ENCODE measurements at places on chromosomes 13 and 19.
A peak's percentile ranks its signal among the peaks of the same experiment; 100 is the strongest.

- DNase-seq = peak; percentile 70
- H3K27ac ChIP-seq = no peak overlapping the region
- no peaks in the 10 kb centered on the region for H3K4me1 ChIP-seq
- no peaks in the 10 kb centered on the region for H3K36me3 ChIP-seq
- H3K4me3 ChIP-seq = no peak overlapping the region
- H3K27me3 ChIP-seq = no peaks in the 10 kb centered on the region
Observed at GRCh38 chr19:16778796-16779411, 50.3 kb upstream of the SIN3B start.

DNA sequence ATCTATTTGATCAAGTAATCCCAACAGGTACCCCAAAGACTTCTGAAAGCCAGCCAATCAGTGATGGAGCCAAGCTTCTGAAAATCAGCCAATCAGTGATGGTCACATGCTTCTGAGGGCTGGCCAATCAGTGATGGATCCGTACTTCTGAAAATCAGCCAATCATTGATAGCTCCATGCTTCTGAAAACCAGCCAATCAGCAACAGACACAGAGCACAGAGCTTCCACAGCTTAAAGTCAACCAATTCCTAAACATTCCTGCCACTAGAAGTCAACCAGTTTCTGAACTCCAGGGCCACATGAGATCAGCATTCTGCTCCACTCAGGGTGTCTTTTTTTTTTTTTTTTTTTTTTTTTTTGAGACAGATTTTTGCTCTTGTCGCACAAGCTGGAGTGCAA lies 8.2 kb upstream of the HSD17B14 start:
- DNase-seq = no peak
- H3K36me3 ChIP-seq = peaks cover 2% of the 10 kb centered on the region
- no peak overlapping the region for H3K27ac ChIP-seq
- no peak overlapping the region for H3K4me3 ChIP-seq

DNA sequence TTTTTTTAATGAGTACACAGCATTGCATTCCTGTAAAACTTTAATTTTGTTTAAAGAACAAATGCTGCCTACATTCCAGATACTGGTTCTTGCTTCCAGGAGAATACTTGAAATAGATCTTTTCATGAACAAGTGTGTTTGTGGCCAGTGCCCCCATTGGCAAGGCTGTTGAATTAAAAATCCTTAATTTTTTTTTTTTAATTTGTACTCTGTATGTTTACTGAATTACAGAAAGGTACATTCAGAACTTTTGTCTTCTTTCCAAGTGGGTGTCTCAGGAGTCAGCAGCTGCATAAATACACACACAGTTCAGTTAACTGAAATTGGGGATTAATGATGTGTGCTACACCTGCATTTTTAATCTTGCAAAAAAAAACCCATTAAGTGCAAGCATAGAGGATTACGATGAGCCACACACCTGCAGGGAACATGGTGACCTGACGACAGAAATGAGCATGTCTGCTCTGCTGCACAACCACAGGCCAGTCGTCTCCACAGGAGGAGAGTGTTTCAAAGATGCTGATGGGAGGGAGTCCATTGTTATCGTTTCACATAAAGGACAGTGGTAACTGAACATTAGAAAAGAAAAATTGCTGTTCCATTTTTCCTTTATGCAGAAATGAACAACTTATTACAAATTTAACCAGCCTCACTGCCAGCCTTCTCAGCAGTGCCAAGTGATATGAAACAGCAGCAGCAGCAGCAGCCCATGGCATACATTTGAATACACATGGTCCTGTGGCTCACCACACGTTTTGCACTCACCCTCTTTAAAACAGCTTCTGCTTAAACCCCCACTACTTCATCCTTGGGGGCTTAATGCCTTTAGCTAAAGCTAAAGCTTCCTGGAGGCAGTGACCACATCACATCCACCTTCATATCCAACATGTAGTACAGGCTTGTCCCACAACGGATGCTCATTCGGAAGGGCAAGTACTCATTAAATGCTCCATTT lies 72.3 kb upstream of the RFC3 start:
- no peaks in the 10 kb centered on the region for H3K27me3 ChIP-seq
- H3K27ac ChIP-seq = no peak overlapping the region
- no peaks in the 10 kb centered on the region for H3K4me1 ChIP-seq
- no peaks in the 10 kb centered on the region for H3K36me3 ChIP-seq
- H3K4me3 ChIP-seq = no peak overlapping the region
- no peak for DNase-seq

- H3K4me1 ChIP-seq = peaks cover 3% of the 10 kb centered on the region
- H3K27me3 ChIP-seq = peaks cover 1% of the 10 kb centered on the region
- H3K36me3 ChIP-seq = peaks cover 6% of the 10 kb centered on the region
- no peak overlapping the region for H3K27ac ChIP-seq
- DNase-seq = no peak
Observed at GRCh38 chr19:19262190-19263057, 10.7 kb downstream of the TM6SF2 start.

DNA sequence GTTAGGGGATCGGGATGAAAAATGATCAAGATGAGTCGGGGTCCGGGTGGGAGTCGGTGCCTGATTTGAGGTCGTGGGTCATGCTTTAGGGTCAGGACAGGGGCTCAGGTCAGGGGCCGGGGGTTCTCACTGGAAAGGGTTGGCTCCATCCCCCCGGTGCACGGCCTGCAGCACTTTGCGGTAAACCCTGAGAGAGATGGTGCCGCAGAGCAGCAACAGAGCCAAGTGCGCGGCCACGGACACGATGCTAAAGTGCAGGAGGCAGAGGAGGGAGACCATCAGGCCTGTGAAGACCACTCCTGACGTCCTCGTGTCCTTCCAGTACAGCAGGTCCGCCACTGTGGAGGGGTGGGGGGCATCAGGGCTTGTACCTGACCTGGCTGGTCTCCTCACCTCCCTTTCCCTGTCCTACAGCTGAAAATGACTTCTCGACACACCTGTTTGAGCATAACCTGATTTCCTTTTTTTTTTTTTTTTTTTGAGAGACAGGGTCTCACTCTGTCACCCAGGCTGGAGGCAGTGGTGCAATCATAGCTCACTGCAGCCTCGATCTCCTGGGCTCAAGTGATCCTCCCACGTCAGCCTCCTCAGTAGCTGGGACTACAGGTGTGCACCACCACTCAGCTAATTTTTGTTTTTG lies 7.5 kb downstream of the RTN2 start:
- no peak for DNase-seq
- H3K27me3 ChIP-seq = no peaks in the 10 kb centered on the region
- no peaks in the 10 kb centered on the region for H3K36me3 ChIP-seq
- H3K4me1 ChIP-seq = no peaks in the 10 kb centered on the region
- H3K27ac ChIP-seq = no peak overlapping the region
- no peak overlapping the region for H3K4me3 ChIP-seq

DNA sequence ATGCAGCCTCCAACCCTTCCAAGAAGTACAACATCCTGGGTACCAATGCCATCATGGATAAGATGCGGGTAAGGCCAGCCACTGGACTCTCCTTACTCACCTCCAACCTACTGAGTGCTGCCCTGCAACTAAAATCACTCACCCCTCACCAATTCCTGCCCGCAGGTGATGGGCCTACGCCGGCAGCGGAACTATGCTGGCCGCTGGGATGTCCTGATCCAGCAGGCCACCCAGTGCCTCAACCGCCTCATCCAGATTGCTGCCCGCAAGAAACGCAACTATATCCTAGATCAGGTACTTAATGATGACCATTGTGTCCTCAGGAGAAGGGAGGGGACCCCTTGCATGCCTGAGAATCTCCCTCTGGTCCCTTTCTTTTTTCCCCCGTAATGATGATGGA lies 15.6 kb upstream of the CCDC97 start:
- DNase-seq = no peak
- no peaks in the 10 kb centered on the region for H3K4me1 ChIP-seq
- no peak overlapping the region for H3K4me3 ChIP-seq
- peaks cover 66% of the 10 kb centered on the region for H3K36me3 ChIP-seq
- no peak overlapping the region for H3K27ac ChIP-seq
- no peaks in the 10 kb centered on the region for H3K27me3 ChIP-seq

GRCh38 chr19:14459703-14460102 lies 15.5 kb downstream of the PTGER1 start:
- peaks cover 11% of the 10 kb centered on the region for H3K36me3 ChIP-seq
- DNase-seq = no peak
- H3K4me3 ChIP-seq = no peak overlapping the region
- H3K27me3 ChIP-seq = no peaks in the 10 kb centered on the region

DNA sequence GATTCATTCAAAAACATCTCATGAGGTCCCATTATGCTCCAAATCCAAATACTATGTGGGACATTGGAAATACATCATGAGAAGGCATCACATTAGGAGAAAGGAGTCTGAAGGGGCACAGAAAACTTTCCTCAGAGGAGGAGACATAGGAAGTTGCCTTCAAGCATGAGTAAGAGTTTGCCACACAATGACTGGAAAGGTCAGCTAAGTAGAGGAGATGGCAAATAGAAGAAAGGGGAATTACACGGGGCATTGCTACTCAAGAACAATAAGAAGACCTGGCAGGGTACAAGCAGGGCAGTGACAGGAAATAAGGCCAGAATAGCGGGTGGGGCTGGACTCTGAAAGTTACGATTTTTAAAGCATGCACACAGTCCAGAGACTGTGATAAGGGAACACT lies 231.6 kb downstream of the SPRY2 start:
- H3K4me3 ChIP-seq = no peak overlapping the region
- DNase-seq = no peak
- no peaks in the 10 kb centered on the region for H3K36me3 ChIP-seq
- no peaks in the 10 kb centered on the region for H3K4me1 ChIP-seq
- H3K27ac ChIP-seq = no peak overlapping the region

- no peaks in the 10 kb centered on the region for H3K36me3 ChIP-seq
- H3K27ac ChIP-seq = no peak overlapping the region
- H3K4me3 ChIP-seq = no peak overlapping the region
- DNase-seq = no peak
- no peaks in the 10 kb centered on the region for H3K27me3 ChIP-seq
- 0 out of 2 replicates have a peak, but pooled peaks cover 2% of the 10 kb centered on the region for H3K4me1 ChIP-seq
Observed at GRCh38 chr19:46950526-46951170, 69.0 kb upstream of the NPAS1 start.

DNA sequence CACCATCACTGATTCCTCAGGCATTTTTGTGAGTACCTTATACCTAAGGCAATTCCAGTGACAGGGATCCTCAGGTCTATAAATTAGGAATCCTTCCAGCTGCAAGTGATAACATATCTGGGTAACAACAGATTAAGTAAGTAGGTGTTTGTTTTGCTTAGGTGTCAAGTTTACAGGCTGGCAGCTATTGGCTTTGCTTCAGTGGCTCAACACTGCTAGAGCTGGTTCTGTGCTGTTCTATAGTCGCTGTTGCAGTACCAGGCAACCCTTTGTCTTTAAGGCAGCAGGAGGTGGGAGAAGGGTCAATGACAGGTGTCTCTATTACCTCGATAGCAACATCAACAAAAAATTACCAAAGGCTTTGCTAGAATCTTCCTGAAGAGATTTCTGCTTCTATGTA lies 27.0 kb downstream of the SLC10A2 start:
- H3K4me1 ChIP-seq = no peaks in the 10 kb centered on the region
- H3K36me3 ChIP-seq = no peaks in the 10 kb centered on the region
- H3K27ac ChIP-seq = no peak overlapping the region

DNA sequence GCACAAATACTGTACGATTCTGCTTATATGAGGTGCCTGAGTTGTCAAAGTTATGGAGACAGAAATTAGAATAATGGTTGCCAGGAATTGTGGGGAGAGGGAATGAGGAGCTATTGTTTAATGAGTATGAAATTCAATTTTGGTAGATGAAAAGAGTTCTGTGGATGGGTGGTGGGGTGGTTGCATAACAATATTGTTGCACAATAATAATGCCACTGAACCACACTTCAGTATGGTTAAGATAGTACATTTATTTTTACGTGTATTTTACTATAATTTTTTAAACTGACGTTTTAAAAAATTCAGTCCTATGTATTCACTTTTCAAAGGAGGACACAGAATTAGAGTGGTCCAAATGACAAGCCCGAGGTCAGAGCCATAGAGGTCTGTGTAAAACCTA lies 1.8 kb upstream of the OXGR1 start:
- H3K27me3 ChIP-seq = peaks cover 37% of the 10 kb centered on the region
- no peak overlapping the region for H3K27ac ChIP-seq
- DNase-seq = no peak
- H3K4me3 ChIP-seq = no peak overlapping the region

DNA sequence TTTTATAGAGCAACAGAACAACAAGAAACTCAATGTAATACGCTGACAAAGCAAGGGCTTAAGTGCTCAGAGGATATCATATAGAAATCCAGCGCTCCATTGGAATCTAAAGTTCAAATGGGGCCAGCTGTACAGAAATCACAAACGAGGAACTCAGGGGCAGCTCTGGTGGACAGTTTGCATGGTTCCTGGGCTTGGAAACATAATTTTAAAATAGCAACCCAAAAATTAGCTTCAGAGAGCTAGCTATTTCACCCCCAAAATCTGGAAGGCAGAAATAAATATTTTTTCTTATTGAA lies 19.2 kb upstream of the LATS2 start:
- H3K27ac ChIP-seq = no peak overlapping the region
- no peaks in the 10 kb centered on the region for H3K36me3 ChIP-seq
- no peaks in the 10 kb centered on the region for H3K27me3 ChIP-seq
- DNase-seq = no peak
- no peaks in the 10 kb centered on the region for H3K4me1 ChIP-seq

DNA sequence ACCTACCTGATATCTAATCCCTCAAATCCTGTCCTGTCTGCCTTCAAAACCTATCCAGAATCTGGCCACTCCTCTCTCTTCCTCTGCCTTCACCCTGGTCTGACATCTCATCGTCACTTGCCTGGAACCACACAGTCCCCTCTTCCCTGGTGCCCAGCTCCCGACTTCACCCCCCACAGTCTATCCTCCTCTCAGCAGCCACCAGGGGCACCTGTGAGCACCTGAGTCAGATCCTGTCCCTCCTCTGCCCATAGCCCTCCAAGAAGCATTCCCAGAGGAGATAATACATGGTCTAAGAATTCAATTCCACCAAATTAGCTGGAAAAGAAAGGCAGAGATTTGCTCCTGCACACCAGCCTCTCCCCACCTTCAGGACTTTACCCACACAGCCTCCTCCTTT lies 48.9 kb downstream of the ZNRF4 start:
- no peak overlapping the region for H3K4me3 ChIP-seq
- peaks cover 16% of the 10 kb centered on the region for H3K27me3 ChIP-seq
- H3K4me1 ChIP-seq = no peaks in the 10 kb centered on the region
- DNase-seq = no peak
- no peak overlapping the region for H3K27ac ChIP-seq

GRCh38 chr19:6045108-6045507 lies 65.2 kb downstream of the RFX2 start:
- no peak for DNase-seq
- no peak overlapping the region for H3K4me3 ChIP-seq
- H3K4me1 ChIP-seq = 0 out of 2 replicates have a peak, but pooled peaks cover 2% of the 10 kb centered on the region

DNA sequence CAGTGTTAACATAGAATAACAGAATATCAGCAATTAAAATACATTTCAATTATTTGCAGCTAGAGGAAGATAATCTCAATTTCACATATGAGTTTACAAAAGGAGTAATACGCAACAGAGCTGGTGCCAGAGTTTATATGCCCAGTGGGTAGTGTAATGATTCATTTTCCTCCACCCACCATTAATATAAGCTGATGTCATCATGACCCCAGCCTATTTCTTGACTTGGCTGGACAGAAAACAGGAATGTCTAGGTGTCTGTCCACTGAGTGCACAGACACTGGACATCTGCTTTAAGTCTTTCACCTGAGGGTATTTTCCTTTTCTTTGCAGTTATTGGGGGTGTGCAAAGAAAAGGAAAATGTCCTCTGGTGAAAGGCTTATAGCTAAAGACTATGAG lies 335.5 kb downstream of the TBC1D4 start:
- DNase-seq = no peak
- no peak overlapping the region for H3K27ac ChIP-seq
- no peak overlapping the region for H3K4me3 ChIP-seq
- H3K36me3 ChIP-seq = no peaks in the 10 kb centered on the region
- H3K27me3 ChIP-seq = no peaks in the 10 kb centered on the region

All from iPS DF 6.9 (cell line).